GOT3 (cell line): ENCODE measurements at places on chromosomes 12 and 14.

DNA sequence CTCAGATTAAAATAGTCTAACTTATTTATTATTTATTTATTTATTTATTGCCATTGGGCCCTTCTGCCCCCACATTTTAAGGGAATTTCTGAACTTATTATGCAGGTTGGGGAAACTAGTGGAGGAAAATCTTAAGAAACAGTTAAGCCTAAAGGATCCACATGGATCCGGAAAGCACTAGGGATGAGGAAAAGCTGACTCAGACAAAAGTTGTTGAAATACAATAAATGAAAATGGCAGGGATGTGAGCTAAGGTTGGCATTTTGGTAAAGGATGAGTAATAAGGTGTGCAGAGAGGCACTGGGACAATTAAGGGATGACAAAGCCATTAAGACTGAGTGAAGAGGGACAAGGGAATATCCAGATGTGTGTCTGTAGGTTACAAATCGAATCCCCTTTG is 20.7 kb upstream of the CSRP2 start:
- DNase-seq, result no peak

GRCh38 chr12:4433745-4434058 is 11.9 kb downstream of the FGF6 start:
- DNase-seq, result no peak

- no peak for DNase-seq
Measured at GRCh38 chr14:95770777-95771176, 56.9 kb upstream of the TCL1A start.

DNA sequence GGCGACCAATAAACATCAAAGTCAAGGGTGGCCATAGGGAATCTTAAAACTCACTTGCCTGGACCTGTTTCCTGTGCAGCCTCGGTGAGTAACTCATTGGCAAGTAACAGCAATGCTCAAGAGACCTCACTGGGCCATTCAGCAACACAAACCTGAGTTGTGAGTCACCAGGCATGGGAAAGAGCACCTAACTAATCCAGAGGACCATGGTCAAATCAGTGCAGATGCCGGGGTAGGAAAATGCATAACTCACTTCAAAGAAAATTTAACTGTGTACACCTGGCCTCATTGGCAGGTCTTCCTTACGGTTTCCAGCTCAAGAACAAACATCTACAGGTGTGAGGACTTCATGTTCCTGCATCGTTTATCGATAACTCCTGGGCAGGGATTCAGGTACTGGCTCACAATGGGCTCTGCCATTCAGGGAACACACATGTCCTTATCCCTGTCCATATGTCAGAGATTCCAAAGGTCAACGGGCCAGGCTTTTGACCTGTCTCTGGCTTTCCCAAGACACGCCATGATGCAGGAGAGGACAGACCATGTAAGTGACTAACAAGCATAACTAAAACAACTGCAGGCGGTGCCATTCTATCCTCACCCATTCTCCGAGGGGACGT is 211.8 kb downstream of the ANO2 start:
- no peak for DNase-seq

- DNase-seq, result no peak
Measured at GRCh38 chr14:54309615-54310014, 87.2 kb upstream of the CDKN3 start.

GRCh38 chr12:97308576-97309198 is 153.9 kb upstream of the RMST start:
- no peak for DNase-seq

DNA sequence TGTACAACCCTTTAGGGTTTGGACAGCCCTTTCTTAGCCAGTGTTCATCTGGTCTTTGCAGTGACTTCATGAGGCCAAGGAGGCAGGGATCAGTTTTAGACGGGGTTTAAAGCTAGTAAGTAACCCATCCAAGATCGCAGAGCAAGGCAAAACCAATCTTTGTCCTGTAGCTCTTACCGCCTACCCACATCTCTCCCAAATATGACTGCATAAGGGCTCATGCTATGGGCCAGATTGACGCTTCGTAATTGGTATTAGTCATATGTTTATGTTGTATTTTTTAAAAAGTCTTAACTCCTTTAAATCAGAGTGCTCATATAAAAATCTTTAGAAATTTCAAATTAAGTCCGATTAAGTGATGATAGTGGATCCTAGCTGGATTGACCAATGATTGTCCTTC is 3.7 kb upstream of the CLMN start:
- no peak for DNase-seq
